Aorta (tissue), 5 donors: ENCODE measurements at places on chromosomes 11 and 22. TPM values are rescaled to one million over a fixed set of nuclear protein-coding genes. Genes with fewer than 3 reads are reported as not detected.

The OR52N4 gene
- total RNA-seq, result 0.78 TPM

DNA sequence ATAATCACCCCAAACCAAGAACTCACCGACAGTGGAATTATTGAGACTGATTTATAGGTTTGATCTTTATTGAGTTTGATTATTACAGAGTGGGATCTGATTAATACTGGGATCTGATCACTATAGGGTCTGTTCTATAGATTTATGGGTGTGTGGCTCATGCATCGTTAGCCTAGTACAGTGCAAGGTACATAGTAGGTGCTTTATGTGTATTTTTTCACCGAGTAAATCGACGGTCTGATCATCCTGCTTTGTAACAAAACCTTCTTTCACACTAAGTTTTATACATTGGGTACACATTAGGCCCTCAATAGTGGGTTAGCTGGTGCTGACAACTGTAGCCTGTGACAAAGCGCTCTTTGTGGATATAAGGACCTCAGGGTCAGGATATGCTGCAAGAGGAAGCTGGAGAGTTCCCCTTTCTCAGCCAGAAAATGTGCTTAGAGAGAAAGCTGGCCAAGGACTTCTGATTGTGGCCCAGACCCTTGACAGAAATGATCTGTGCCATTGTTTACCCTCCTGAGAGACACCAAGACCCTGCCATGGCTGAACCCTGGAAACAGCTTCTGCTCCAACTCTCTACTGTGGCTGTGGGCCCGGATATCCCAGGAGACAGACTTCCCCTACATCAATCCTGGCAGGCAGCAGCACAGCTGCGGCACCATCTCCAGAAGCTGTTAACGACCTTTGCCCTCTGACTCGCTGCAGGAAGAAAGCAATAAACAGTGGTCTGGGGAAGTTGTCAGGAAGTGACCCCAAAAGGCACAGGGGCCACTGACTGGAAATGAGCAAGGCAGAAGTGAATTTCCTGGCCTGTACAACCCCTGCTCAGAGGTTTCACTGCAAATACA lies 16.1 kb upstream of the TPP1 start:
- peaks cover 5% of the 10 kb centered on the region for H3K36me3 ChIP-seq
- no peak overlapping the region for H3K4me3 ChIP-seq
- H3K27ac ChIP-seq, result no peak overlapping the region

DNA sequence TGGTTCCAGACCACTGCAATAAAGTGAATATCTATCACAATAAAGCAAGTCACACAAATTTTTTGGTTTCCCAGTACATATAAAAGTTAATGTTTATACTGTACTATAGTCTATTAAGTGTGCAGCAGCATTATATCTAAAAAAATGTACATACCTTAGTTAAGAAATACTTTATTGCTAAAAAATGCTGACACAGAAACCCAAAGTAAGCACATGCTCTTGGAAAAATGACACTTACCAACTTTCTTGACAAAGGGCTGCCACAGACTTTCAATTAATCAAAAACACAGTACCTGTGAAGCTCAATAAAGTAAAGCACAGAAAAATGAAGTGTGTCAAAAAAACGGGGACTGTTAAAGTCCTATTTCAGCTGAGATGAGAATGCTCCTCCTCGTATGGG lies 16.9 kb downstream of the CABIN1 start:
- no peaks in the 10 kb centered on the region for H3K27me3 ChIP-seq
- H3K4me1 ChIP-seq, result no peaks in the 10 kb centered on the region
- no peak overlapping the region for H3K27ac ChIP-seq
- H3K4me3 ChIP-seq, result no peak overlapping the region
- H3K36me3 ChIP-seq, result no peaks in the 10 kb centered on the region

The LAYN gene
- 23.1 TPM for total RNA-seq

GRCh38 chr11:125724125-125724524 lies 22.0 kb upstream of the PATE1 start:
- no peak for DNase-seq
- H3K36me3 ChIP-seq, result no peaks in the 10 kb centered on the region
- no peaks in the 10 kb centered on the region for H3K4me1 ChIP-seq
- no peak overlapping the region for H3K27ac ChIP-seq
- no peak overlapping the region for H3K4me3 ChIP-seq
- no peaks in the 10 kb centered on the region for H3K27me3 ChIP-seq

The CLP1 gene
- total RNA-seq, result 10.0 TPM

The DYNC2H1 gene
- 22.1 TPM for total RNA-seq

GRCh38 chr11:4385978-4386740 lies 7.3 kb downstream of the TRIM21 start:
- H3K4me3 ChIP-seq, result no peak overlapping the region
- H3K36me3 ChIP-seq, result peaks cover 8% of the 10 kb centered on the region
- H3K4me1 ChIP-seq, result no peaks in the 10 kb centered on the region
- no peak overlapping the region for H3K27ac ChIP-seq
- no peaks in the 10 kb centered on the region for H3K27me3 ChIP-seq

GRCh38 chr11:19721176-19721575 lies 8.5 kb downstream of the NAV2 start:
- no peak overlapping the region for H3K27ac ChIP-seq
- peaks cover 15% of the 10 kb centered on the region for H3K4me1 ChIP-seq
- no peak for DNase-seq
- H3K4me3 ChIP-seq, result no peak overlapping the region

The SCGB1D4 gene
- not detected for total RNA-seq

GRCh38 chr11:105741488-105742020 lies 131.7 kb downstream of the GRIA4 start:
- H3K4me3 ChIP-seq, result no peak overlapping the region
- no peak overlapping the region for H3K27ac ChIP-seq
- no peaks in the 10 kb centered on the region for H3K4me1 ChIP-seq
- no peaks in the 10 kb centered on the region for H3K36me3 ChIP-seq

The CLDN5 gene
- 43.7 TPM for total RNA-seq

- no peaks in the 10 kb centered on the region for H3K27me3 ChIP-seq
- H3K36me3 ChIP-seq, result no peaks in the 10 kb centered on the region
- no peak for DNase-seq
- H3K4me1 ChIP-seq, result no peaks in the 10 kb centered on the region
- H3K4me3 ChIP-seq, result no peak overlapping the region
These were observed 18.6 kb downstream of the RSPH14 start for GRCh38 chr22:23122992-23123803.

- no peak overlapping the region for H3K4me3 ChIP-seq
- H3K4me1 ChIP-seq, result peaks cover 7% of the 10 kb centered on the region
- H3K27me3 ChIP-seq, result no peaks in the 10 kb centered on the region
- no peak overlapping the region for H3K27ac ChIP-seq
- H3K36me3 ChIP-seq, result no peaks in the 10 kb centered on the region
These were observed 84.7 kb downstream of the MAML2 start for GRCh38 chr11:96257972-96258934.

The TMEM121B gene
- total RNA-seq, result 0.68 TPM

DNA sequence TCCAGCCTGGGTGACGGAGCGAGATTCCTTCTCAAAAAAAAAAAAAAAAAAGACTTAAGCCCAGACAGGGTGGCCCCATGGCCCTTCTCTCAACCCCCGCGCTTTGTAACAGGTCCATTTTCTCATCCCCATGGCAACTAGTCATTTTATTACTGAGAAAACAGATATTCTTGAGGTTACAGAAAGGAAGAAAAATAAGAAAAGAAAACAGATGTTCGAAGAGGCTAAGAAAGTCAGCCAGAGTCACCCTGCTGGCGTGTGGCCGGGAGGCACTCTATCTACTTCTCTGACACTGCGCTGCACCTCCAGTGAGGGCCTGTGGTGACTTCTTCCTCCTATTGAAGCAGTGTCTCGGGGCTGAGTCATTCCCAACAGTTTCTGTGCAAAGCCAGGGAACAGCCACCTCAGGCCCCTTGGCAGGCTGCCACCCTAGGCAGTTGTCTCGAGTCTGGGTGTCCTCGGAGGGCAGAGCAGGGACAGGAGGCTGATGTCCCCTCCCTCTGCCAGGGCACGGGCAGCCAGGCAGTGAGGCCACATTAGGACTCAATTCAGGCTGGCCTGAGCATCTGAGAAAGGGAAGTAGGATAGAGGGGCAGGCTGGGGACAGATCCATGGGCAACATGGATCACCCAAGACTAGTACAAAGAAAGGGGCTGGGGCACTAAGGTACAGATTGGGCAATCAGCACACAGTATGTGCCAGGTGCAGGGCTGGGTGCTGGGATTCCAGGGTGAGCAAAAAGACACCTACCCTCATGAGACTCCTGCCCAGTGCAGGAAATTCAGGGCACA lies 16.4 kb upstream of the SYVN1 start:
- peak overlapping the region; percentile 0 for H3K27ac ChIP-seq
- no peak overlapping the region for H3K4me3 ChIP-seq
- H3K4me1 ChIP-seq, result no peaks in the 10 kb centered on the region
- no peaks in the 10 kb centered on the region for H3K36me3 ChIP-seq
- peak; percentile 95 for DNase-seq
- no peaks in the 10 kb centered on the region for H3K27me3 ChIP-seq

- H3K27me3 ChIP-seq, result no peaks in the 10 kb centered on the region
- no peaks in the 10 kb centered on the region for H3K36me3 ChIP-seq
- no peaks in the 10 kb centered on the region for H3K4me1 ChIP-seq
- DNase-seq, result no peak
- no peak overlapping the region for H3K4me3 ChIP-seq
These were observed 38.7 kb downstream of the CYTH4 start for GRCh38 chr22:37320726-37321677.

The GRIA4 gene
- total RNA-seq, result 3.7 TPM

DNA sequence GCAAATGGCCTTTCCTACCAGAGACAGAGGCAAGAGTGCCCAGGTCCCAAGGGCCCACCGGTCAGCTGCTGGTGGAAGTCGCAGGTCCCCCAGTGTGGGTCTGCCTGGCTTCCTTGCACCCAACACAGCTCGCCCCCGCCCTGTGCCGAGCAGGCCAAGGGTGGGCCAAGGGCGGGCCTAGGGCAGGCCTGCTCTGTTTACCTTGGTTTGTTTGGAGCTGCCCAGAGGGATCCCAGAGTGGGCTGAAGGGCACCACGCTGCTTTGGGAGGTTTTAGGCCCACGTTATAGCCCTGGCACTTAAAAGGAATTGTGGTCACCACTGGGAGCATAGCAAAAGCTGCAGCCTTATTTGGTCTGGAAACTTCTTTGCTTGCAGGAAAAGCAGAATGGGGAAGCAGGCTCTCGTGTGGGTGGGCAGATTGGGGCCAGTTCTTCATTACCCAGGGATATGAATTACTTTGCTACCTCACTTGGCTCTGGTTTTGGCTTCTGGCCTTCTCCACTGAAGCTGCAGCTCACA lies 38.0 kb downstream of the MRGPRD start:
- H3K27me3 ChIP-seq, result no peaks in the 10 kb centered on the region
- H3K27ac ChIP-seq, result peak overlapping the region; percentile 98
- DNase-seq, result peak; percentile 84
- no peaks in the 10 kb centered on the region for H3K36me3 ChIP-seq

The PTPRCAP gene
- total RNA-seq, result 4.8 TPM

The BEST1 gene
- 8.0 TPM for total RNA-seq

DNA sequence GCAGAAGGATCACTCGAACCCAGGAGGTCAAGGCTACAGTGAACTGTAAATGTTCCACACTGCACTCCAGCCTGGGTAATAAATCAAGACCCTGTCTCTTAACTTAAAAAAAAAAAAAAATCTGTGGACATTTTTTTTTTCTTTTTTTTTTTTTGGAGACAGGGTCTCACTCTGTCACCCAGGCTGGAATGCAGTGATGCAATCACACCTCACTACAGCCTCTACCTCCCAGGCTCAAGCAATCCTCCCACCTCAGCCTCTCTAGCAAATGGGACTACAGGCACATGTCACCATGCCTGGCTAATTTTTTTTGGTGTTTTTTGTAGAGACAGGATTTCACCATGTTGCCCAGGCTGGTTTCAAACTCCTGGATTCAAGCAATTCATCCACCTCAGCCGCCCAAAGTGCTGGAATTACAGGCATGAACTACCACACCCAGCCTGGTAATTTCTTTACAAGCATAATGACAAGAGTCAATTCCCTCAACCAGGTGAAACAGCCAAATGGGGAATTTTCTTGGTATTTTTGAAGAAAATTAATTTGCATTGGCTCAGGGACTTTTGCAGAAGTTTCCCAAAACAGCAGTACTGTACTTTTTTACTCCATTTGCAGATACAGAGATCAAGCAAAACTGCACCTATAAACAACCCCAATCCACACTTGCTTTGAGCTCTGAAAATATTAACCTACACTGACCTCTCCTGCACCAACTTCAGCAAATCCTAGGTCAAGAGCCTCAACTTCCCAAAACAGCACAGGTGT lies 44.0 kb downstream of the MRTFA start:
- H3K27ac ChIP-seq, result no peak overlapping the region
- no peak overlapping the region for H3K4me3 ChIP-seq
- no peaks in the 10 kb centered on the region for H3K27me3 ChIP-seq
- no peak for DNase-seq

The MS4A1 gene
- 1.2 TPM for total RNA-seq

The MMP8 gene
- 0.60 TPM for total RNA-seq

DNA sequence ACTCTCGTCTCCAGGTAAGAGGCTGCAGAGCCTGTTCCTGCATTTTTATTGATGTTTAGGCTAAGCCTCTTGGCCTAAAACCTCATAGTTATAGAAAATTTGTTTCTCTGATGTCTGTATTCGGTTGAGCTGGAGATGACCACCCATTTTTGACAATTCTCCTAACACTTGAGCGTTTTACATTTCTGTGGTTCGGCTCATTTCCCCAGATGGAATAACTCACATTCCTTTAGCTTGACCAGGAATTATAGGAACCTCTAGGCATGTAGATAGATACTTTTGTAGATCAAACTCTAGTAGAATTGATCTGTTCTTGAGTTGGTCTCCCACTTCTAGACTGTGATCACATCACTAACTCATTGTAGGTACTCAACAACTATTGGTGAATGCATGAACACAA lies 172.6 kb upstream of the CADM1 start:
- no peaks in the 10 kb centered on the region for H3K27me3 ChIP-seq
- no peak for DNase-seq
- H3K4me1 ChIP-seq, result no peaks in the 10 kb centered on the region

DNA sequence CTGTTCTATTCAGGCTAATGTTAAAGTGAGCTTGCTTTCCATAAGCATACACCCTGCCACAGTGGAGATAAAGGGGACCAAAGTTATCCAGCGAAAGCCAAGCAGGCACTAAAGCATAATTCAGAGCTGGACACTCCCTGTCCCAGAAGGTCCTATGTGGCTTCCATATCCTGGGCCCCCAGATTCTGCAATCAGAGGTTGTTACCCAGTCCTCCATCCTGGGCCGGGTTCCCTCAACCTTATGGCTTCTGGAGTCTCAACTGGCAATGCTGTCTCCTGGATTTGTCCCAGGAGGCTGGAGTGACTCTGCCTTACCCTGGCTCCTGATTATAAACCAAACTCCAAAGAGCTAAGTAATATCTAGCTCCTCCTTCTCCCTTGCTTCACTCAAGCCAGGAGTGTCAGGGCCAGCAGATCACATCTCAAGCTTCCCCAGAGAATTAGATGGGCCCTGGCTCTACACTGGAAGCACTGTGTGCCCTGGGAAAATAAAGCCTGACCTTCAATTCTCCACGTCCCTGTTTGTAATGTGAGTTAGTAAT lies 14.0 kb upstream of the SMIM35 start:
- DNase-seq, result peak; percentile 32
- no peaks in the 10 kb centered on the region for H3K4me1 ChIP-seq
- H3K36me3 ChIP-seq, result no peaks in the 10 kb centered on the region
- no peaks in the 10 kb centered on the region for H3K27me3 ChIP-seq
- no peak overlapping the region for H3K27ac ChIP-seq
- H3K4me3 ChIP-seq, result no peak overlapping the region

- DNase-seq, result no peak
- H3K36me3 ChIP-seq, result no peaks in the 10 kb centered on the region
- no peak overlapping the region for H3K27ac ChIP-seq
- no peaks in the 10 kb centered on the region for H3K4me1 ChIP-seq
These were observed 435.4 kb downstream of the TMEM135 start for GRCh38 chr11:87473174-87473573.

The AMOTL1 gene
- total RNA-seq, result 66.2 TPM

GRCh38 chr22:35258191-35258988 lies 1.1 kb downstream of the HMGXB4 start:
- no peaks in the 10 kb centered on the region for H3K36me3 ChIP-seq
- peak overlapping the region; percentile 88 for H3K4me3 ChIP-seq
- DNase-seq, result no peak
- no peaks in the 10 kb centered on the region for H3K4me1 ChIP-seq
- no peaks in the 10 kb centered on the region for H3K27me3 ChIP-seq
- H3K27ac ChIP-seq, result no peak overlapping the region

The CAPN5 gene
- 6.9 TPM for total RNA-seq
